ENCODE measurements at places on chromosomes 4 and X.

- DNase-seq, result no peak
Observed at GRCh38 chr4:56240554-56241174, 146.6 kb downstream of the AASDH start.

GRCh38 chr4:111793433-111794091 lies 351.7 kb upstream of the FAM241A start:
- no peak for DNase-seq

- DNase-seq, result no peak
Observed at GRCh38 chrX:66015152-66015831, 24.6 kb downstream of the VSIG4 start.

- DNase-seq, result no peak
Observed at GRCh38 chr4:159337041-159337440, 234.2 kb downstream of the RAPGEF2 start.

GRCh38 chr4:70930530-70931256 lies 28.5 kb downstream of the MOB1B start:
- no peak for DNase-seq

DNA sequence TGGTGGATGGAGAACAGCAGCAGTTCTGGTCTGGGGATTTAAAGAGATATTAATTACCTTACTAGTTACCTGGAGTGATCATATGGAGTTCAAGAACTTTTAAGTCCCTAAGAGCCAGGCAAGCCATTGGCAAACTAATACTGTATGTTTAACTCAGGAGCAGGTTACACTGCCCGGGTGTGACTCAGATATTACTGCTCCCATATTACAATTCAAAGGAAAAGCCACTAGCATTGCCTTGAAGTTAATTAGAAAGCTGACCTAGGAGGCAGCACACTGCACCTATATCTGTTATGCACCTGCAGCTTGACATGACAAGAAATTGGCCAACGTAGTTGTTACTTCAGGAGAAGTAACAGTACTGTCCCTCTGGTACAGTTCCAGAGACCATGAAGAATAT lies 47.2 kb downstream of the GRK4 start:
- no peak for DNase-seq

GRCh38 chr4:166134285-166134684 lies 261.2 kb downstream of the TLL1 start:
- no peak for DNase-seq

Measured in NCI-H1092 treated with DMSO at 0.1 percent for 48 hours (cell line).